Central memory CD8-positive, alpha-beta T cell (primary cell): ENCODE measurements at places on chromosomes 2 and 18.
A peak's percentile ranks its signal among the peaks of the same experiment; 100 is the strongest.

- H3K4me3 ChIP-seq, result no peak overlapping the region
- DNase-seq, result no peak
- H3K36me3 ChIP-seq, result peaks cover 2% of the 10 kb centered on the region
- H3K27ac ChIP-seq, result no peak overlapping the region
Measured at GRCh38 chr2:99824758-99825157, 317.6 kb downstream of the AFF3 start.

GRCh38 chr18:41395695-41396094 lies 559.3 kb upstream of the PIK3C3 start:
- H3K27ac ChIP-seq, result no peak overlapping the region
- no peak overlapping the region for H3K4me3 ChIP-seq
- no peaks in the 10 kb centered on the region for H3K27me3 ChIP-seq
- no peak for DNase-seq

GRCh38 chr2:62344472-62344871 lies 148.6 kb downstream of the B3GNT2 start:
- H3K36me3 ChIP-seq, result no peaks in the 10 kb centered on the region
- H3K27ac ChIP-seq, result no peak overlapping the region
- H3K4me1 ChIP-seq, result no peaks in the 10 kb centered on the region
- no peak overlapping the region for H3K4me3 ChIP-seq
- H3K27me3 ChIP-seq, result no peaks in the 10 kb centered on the region
- DNase-seq, result no peak

- DNase-seq, result no peak
- no peak overlapping the region for H3K27ac ChIP-seq
- H3K27me3 ChIP-seq, result peaks cover 59% of the 10 kb centered on the region
- no peak overlapping the region for H3K4me3 ChIP-seq
- H3K36me3 ChIP-seq, result peaks cover 2% of the 10 kb centered on the region
Measured at GRCh38 chr18:50038448-50038847, 156.5 kb downstream of the MYO5B start.

DNA sequence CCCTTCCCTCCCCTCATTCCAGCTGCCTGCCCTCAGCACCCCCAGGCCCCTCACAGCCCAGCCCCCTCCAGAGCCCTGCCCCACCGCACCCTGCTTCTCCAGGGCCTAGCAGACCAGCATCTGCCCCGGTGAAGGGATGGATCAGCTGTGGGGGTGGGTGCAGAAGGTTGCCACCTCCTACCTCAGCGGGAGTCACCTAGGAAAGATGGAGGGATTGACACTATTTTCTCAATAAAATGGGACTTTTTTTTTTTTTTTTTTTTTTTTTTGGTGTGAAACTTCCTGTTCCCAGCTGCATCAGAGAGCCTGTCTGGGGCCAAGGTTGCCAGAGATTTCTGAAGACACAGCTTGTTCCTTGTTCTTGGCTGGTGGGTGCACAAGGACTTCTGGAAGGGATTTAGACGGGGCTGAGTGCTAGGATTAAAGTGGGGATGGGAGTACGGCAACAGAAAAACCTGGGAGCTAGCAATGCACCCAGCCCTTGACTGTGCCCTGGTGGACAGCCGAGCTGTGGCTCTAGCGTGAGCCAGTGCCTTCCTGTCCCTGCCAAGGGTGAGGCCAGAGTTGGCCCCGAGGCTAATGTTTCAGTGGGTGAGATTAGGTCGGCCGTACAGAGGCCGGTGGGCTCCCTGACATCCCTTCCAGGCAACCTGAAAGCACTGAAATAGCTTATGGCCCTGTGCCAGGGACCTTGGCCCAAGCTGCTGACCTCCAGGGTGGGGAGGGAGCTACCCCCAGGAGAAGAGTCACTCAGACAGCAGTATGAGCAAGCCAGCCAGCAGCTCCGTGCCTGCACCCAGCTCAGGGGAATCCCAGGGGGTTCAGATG lies 4.6 kb downstream of the B3GNT7 start:
- H3K27me3 ChIP-seq, result peaks cover 31% of the 10 kb centered on the region
- peaks cover 3% of the 10 kb centered on the region for H3K36me3 ChIP-seq
- peaks cover 13% of the 10 kb centered on the region for H3K4me1 ChIP-seq
- H3K4me3 ChIP-seq, result no peak overlapping the region

GRCh38 chr2:21288299-21288698 lies 164.5 kb downstream of the TDRD15 start:
- no peaks in the 10 kb centered on the region for H3K27me3 ChIP-seq
- H3K4me1 ChIP-seq, result no peaks in the 10 kb centered on the region
- H3K36me3 ChIP-seq, result no peaks in the 10 kb centered on the region

DNA sequence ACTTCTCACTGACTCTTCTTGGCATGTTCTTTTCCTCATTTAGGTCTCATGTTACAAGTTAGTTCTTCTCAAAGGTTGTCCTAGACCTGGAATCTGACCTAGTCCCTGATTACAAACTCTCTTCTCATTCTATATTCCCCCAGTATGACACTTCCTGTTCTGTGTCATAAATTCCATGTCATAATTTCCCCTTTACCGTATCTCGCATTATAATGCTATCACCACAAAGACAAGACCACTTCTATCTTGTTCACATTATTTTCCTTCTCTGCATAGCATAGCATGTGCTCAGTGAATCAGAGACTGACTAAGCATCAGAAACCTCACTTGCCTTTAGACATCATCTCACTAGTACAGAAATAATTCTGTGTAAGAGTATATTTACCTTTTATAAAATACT lies 63.6 kb upstream of the CAVIN2 start:
- H3K4me1 ChIP-seq, result no peaks in the 10 kb centered on the region
- peaks cover 1% of the 10 kb centered on the region for H3K36me3 ChIP-seq

DNA sequence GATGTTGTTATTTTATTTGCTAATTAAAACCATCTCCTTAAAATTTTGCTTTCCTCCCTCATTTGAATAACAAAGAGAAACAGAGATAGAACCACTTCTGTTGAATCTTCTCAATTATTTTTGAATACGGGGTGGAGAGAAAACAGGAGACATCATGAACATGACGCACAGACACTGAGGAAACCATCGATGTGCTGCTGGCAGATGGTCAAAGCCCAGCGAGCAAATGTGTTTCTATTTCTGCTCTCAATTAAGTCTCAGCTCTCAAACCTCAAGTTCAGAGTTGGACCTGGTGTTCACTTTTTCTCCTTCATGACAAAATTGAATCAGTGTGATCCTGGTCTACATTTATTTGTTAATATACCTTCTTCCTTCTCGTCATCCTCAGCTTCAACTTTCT lies 36.1 kb upstream of the TWIST2 start:
- DNase-seq, result no peak
- H3K4me1 ChIP-seq, result no peaks in the 10 kb centered on the region
- H3K27ac ChIP-seq, result no peak overlapping the region
- H3K36me3 ChIP-seq, result no peaks in the 10 kb centered on the region
- no peak overlapping the region for H3K4me3 ChIP-seq

DNA sequence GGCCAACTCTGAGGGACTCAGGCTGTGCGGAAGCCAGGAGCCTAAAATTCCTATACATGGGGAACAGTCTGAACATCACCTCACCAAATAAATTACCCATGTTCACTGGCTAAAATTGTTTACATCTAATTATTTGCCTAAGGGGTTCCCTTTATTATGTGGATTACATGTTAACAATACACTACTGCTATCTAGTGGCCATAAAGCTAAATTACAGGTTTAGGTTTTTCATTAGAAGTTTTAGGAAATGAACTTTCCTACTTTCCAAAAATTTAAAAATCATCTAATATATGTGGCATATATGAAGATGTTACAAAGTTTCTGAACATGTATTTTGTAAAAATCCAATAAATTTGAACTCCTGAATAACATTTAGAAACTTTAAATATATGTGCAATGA lies 40.3 kb downstream of the PLA2R1 start:
- DNase-seq, result no peak
- H3K36me3 ChIP-seq, result no peaks in the 10 kb centered on the region
- no peaks in the 10 kb centered on the region for H3K4me1 ChIP-seq
- no peak overlapping the region for H3K4me3 ChIP-seq
- no peak overlapping the region for H3K27ac ChIP-seq
- peaks cover 29% of the 10 kb centered on the region for H3K27me3 ChIP-seq

GRCh38 chr2:61759718-61760117 lies 94.1 kb downstream of the FAM161A start:
- no peak overlapping the region for H3K27ac ChIP-seq
- peaks cover 13% of the 10 kb centered on the region for H3K36me3 ChIP-seq
- no peak overlapping the region for H3K4me3 ChIP-seq
- no peaks in the 10 kb centered on the region for H3K27me3 ChIP-seq

GRCh38 chr2:194564422-194564821 lies 1092.6 kb upstream of the SLC39A10 start:
- no peaks in the 10 kb centered on the region for H3K36me3 ChIP-seq
- H3K4me3 ChIP-seq, result no peak overlapping the region
- H3K27ac ChIP-seq, result no peak overlapping the region
- no peaks in the 10 kb centered on the region for H3K4me1 ChIP-seq
- H3K27me3 ChIP-seq, result no peaks in the 10 kb centered on the region
- no peak for DNase-seq

DNA sequence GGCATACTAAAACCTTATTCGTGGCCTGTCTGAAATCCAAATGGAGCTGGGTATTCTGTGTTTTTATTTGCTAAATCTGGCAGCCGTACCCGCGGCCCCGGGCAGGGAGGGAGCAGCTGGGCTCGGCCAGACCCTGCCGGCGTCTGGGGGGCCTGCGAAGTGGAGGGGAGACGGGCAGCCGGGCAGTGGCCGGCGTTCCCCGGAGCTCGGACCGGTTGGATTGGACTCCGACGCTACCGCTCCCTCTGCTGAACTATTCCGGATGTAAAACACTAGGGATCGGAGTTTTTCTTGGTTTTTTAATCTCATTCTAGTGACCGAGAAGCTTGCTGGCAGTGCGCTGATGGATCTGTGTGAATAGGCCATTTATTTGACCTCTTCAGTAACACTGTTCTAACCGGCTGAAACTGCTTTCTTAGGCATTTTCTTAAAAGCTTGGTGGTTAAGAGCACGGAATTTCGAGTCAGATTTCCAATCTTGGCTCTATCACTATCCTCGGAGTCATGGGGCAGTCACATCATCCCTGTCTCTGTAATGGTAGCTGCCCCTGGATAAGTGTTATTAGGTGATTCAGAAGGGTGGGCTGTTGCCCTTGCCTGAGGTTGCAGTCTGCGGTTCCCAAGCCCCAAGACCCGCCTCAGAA lies 694 bp downstream of the UNC50 start:
- peak overlapping the region; percentile 76 for H3K27ac ChIP-seq
- DNase-seq, result no peak
- peak overlapping the region; percentile 94 for H3K4me3 ChIP-seq
- peaks cover 55% of the 10 kb centered on the region for H3K36me3 ChIP-seq

DNA sequence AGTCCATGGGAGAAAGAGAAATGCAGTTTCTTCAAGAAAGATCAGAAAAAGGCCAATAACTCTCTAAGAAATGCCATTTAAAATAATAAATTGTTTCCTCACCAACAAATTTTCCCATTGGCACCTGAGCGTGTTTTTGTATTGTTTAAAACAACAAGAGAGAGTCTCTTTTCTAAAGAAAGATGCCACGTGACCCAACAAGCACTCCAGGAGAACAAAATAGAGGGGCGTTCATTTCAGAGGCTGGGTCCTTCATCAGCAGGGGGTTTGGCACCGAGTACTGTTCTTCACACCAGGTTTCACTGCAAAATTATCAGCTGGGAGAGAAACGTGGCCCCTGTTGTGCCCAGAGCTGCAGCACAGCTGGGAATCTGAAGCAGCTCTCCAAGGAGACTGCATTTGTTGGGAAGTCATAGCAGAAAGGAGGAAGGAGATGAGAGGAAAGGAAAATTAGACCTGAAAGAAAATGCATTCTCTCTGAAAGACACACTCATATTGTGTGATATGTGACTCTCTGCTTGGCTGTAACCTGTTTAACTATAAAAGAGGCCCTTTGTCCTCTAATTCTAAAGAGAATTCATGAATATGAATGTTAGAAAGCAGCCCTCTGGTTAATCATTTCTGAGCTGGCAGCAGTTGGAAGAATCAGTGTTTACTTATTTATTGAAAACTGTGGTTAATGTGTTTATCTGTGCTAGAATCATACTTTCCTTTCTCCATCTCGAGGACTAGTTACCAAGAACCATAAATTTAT lies 205.3 kb upstream of the CDH20 start:
- no peaks in the 10 kb centered on the region for H3K27me3 ChIP-seq
- no peak for DNase-seq
- H3K4me1 ChIP-seq, result no peaks in the 10 kb centered on the region
- H3K36me3 ChIP-seq, result peaks cover 2% of the 10 kb centered on the region
- no peak overlapping the region for H3K27ac ChIP-seq
- no peak overlapping the region for H3K4me3 ChIP-seq

- H3K36me3 ChIP-seq, result peaks cover 10% of the 10 kb centered on the region
- H3K27ac ChIP-seq, result peak overlapping the region; percentile 98
- no peaks in the 10 kb centered on the region for H3K27me3 ChIP-seq
- H3K4me3 ChIP-seq, result peak overlapping the region; percentile 9
Measured at GRCh38 chr2:24740142-24740541, 53.0 kb downstream of the PTRHD1 start.

- H3K4me1 ChIP-seq, result peaks cover 6% of the 10 kb centered on the region
- peak overlapping the region; percentile 89 for H3K4me3 ChIP-seq
- peak overlapping the region; percentile 91 for H3K27ac ChIP-seq
- DNase-seq, result no peak
Measured at GRCh38 chr2:47521666-47522285, 118.8 kb downstream of the MSH2 start.

GRCh38 chr2:237672731-237673129 lies 45.3 kb downstream of the LRRFIP1 start:
- H3K27ac ChIP-seq, result peak overlapping the region; percentile 97
- peaks cover 38% of the 10 kb centered on the region for H3K4me1 ChIP-seq
- peaks cover 21% of the 10 kb centered on the region for H3K36me3 ChIP-seq
- H3K27me3 ChIP-seq, result peaks cover 12% of the 10 kb centered on the region
- DNase-seq, result no peak
- H3K4me3 ChIP-seq, result peak overlapping the region; percentile 81

DNA sequence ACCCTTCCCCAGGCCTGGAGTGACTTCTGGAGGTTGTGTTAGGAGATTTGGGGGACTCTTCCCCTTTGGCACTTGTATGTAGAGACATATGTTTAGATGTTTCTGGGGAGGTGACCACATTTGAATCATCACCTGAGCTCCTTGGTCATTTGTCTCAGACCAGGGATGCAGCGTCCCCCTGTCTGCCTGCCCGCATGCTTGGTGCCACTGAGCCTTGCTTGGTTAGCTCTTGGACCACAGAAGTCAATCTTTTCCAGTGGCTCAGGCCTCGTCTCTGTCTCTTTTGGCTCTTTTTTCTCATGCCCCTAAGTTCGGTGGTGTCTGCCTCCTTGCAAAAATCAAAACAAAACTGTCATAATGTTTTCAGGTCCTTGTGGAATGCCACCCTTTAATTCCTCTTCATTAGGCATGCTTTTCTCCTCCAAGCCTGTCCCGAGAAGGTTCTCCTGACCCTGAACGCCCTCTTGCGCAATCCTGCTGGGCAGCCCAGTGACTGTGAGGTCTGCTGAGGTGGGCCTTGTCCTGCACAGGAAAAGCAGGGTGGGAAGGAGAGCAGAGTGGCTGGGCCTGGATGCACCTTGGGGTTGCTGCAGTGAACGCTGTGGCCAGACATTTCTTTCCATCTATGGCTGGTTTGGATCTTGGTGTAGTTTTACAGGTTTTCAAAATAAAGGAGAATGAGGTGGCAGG lies 24.9 kb downstream of the GLI2 start:
- no peak overlapping the region for H3K4me3 ChIP-seq
- DNase-seq, result no peak
- peaks cover 44% of the 10 kb centered on the region for H3K27me3 ChIP-seq
- no peak overlapping the region for H3K27ac ChIP-seq

- H3K4me1 ChIP-seq, result no peaks in the 10 kb centered on the region
- DNase-seq, result no peak
- peaks cover 46% of the 10 kb centered on the region for H3K27me3 ChIP-seq
- no peak overlapping the region for H3K4me3 ChIP-seq
- no peaks in the 10 kb centered on the region for H3K36me3 ChIP-seq
Measured at GRCh38 chr18:36298126-36298741, 721 bp downstream of the FHOD3 start.
